ENCODE measurements at places on chromosomes 11 and 22.

GRCh38 chr11:89293965-89294679, 116.4 kb downstream of the TYR start:
- DNase-seq, result no peak

GRCh38 chr11:120063686-120064340, 74.1 kb downstream of the TRIM29 start:
- no peak for DNase-seq

GRCh38 chr22:39469326-39469680, 12.5 kb downstream of the MGAT3 start:
- no peak for DNase-seq

DNA sequence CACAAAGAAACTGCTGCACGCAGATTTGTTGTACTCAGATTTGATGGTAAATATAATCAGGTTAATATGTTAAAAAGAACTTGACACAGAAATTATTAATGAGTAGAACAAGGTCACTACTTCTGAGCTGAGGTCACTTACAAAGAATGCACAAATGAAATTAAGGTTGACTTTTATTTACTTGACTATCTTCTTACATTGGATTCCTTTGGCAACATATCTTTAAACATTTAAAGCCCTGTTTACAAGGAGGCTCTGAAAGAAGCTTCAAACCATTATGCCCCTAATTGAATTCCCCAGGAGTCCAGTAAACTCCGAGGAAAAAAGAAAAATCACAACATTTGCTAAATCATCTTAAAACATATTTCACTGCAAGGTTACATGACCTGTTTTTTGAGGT, 245.5 kb downstream of the SOX6 start:
- no peak for DNase-seq

DNA sequence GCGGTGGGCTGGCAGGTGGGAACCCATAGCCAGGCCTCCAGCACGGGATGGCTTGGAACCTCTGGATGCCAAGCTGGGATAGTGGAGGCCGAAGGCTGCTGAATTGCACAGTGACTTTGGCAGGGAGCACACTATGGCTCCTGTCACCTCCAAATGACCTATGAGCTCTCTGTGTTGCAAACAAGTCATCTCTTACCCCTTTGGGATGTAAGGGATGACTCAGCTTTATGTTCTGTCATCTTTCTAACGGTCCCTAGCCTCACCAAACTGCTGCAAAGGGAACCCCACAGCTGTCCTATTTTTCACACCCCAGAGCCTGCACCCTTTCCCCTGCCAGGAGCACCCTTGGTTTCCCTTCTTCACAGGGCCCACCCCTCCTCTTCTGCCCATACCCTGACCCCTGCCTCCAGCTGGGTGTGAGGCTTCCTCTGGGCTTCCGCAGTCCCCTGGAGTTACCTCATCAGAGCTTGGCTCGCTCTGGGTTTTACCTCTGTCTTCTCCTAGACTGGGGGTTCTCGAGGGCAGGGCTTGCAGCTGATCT, 2.7 kb upstream of the SCUBE1 start:
- DNase-seq, result peak; percentile 44

- no peak for DNase-seq
Observed at GRCh38 chr11:94309757-94310156, 5.4 kb downstream of the IZUMO1R start.

DNA sequence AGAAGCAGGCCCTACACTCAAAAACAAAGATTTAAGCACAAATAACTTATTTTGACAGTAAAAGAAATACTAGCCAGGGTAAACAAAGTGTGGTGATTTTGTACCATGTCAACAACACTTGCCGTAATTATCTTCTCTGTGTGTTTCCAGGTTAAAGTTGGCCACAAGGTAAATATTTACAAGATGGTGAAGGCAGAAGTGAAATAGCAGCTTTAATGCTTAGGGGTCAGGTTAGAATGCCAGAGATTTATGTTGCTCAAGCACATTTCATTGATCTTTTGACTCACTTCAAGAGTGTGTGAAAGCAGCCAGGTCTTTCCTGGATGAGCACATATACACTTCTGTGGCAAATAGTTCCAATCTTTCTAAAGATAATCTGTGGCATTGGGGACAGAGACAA, 270.2 kb upstream of the LUZP2 start:
- DNase-seq, result no peak

- no peak for DNase-seq
Observed at GRCh38 chr22:47918276-47918921, 1155.9 kb downstream of the TBC1D22A start.

DNA sequence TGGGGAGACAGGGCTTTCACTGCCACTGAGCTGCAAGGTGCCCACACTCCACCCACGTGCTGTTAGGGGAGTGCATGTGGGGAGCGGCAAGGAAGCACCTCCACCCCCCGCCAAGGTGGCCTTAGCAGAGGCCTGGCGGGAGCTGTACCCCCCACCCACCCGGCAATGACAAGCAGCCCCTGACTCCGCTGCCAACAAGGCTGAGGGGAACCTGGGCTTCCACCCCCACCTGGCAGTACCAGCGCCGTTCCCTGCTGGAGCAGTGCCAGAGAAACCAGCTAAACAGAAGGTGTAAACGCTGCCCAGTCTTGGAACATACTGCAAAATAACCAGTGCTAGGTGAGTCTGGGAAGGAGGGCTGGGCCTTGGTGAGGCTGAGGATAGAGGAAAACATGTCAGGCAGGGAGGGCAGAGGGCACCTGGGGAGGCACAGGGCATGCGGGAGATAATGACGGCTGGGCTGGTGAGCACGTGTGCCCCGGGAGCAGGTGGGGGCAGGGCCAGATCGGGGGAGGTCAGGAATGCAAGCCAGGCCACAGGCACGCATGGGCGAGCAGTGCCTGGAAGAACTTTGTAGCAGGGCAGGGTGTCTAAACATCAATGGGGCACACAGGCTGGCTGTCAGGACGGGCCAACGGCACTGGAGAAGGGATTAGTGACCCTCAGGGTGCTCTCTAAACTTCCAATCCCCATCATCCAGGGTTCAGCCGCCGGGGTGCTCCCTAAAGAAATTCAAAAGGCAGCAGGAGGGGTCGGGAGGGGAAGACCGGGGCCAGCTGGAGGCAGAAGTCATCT, 6.6 kb downstream of the CERK start:
- DNase-seq, result no peak

DNA sequence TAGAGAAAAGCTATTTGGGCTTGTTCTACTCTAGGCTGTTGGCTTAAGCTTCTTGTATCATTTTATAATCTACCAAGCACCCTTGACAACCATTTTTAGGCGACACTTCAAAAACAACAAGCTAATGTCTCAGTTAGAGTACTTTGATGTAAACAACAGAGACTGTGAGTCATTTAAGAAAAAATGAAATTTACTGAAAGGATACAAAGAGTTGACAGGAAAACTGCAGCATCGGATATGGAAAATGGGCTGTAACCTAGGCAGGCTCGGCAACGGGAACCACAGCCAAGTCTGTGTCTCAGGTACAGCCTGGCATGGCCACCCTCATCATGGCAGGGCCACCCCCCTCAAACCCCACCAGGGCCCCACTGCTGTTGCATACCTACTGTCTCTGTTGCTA, 4.4 kb upstream of the RNF169 start:
- no peak for DNase-seq

DNA sequence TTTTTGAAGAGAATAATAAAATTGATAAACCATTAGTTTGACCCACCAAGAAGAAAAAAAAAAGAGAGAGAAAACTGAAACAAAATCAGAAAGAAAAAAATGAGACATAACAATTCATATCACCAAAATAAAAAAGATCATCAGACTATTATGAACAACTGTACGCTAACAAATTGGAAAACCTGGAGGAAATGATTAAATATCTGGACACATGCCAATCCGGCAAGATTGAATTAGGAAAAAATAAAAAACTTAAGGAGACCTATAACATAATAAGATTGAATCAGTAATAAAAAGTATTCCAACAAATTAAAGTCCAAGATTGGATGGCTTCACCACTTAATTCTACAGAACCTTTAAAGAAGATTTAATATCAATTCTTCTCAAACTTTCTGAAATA, 136.7 kb downstream of the CASP12 start:
- no peak for DNase-seq

GRCh38 chr11:40178470-40178869, 1281.0 kb downstream of the LRRC4C start:
- DNase-seq, result no peak

GRCh38 chr11:45652781-45653180, 12.6 kb downstream of the CHST1 start:
- peak; percentile 42 for DNase-seq

DNA sequence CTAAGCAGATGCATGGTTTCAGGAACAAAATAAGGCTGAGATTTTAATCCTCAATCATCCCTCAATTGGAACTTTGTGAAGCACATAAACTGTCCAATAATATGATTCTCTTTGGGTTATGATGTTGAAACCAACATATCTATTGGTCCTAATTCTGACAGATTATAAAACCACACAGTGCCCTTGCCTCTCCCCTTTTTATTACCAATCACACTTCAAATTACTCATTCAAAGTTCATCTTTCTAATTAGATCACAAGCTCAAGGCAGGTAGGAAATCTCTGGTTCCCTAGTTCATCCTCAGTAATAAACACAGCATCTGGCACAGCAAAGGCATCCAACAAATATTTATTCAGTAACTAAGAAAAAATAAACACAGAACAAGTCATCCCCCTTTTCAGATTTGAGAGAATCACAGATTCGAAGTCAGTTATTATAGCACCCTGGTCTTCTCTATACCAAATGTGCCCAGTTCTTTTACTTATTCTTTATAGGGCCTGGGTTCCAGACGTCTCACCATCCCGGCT, 611.6 kb downstream of the INSC start:
- no peak for DNase-seq

GRCh38 chr11:121465709-121466062, 12.9 kb upstream of the SORL1-AS1 start:
- no peak for DNase-seq

- DNase-seq, result no peak
Observed at GRCh38 chr11:44755556-44756523, 29.1 kb downstream of the TSPAN18 start.

- no peak for DNase-seq
Observed at GRCh38 chr11:9651481-9651880, 12.4 kb upstream of the SWAP70 start.

GRCh38 chr11:11618973-11619435, 2.8 kb downstream of the GALNT18 start:
- DNase-seq, result no peak

DNA sequence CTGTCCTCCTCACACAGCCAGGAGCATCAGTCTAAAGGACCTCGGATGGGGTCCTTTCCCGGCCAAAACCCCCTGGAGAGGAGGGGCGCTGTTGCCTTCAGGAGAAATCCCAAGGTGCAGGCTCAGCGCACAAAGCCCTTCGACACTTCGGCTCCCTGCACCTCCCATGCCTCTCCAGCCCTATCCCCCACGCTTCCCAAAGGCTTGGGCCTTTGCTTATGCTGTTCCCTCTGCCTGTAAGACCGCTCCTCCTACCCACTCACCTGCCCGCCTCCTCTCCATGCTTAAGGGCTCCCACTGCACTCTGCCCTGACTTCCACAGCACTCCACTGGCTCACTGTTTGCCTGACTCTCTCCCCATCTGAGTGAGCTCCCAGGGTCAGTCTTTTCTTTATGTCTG, 13.5 kb downstream of the SLC15A3 start:
- DNase-seq, result no peak

DNA sequence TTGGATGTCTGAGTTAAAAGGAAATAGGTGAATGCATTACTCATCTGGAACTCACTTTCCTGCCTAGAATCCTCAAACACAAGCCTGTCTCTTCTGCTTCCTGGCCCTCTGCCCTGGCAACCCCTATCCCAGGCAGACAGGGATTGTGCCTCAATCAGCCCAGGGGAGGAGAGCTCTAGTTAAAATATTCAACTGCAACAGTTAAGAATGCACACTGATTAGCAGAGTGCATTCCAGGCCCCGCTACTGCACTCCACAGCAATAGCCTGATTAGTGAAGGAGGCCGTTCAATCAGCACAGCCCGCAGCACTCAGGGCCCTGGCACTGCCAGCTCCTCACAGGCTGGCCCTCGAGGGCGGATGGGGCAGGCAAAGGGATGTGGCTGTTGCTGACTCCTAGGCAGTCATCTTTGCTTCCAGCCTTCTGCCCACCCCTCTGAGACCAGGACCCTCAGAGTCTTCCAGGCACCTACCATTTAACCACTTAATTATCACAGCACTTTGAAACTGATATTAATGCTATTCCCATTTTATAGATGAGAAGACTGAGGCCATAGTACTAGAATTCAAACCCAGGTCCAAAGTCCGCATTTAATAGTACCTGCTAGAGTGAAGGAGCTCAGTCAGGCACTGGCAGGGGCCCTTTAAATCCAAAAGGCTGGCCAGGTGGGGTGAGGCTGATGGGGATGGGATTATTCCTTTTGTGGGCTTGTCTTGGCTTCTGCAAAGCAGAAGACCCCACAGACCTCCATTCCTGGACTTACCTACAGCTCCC, 435.3 kb downstream of the SOX6 start:
- DNase-seq, result peak; percentile 24

- no peak for DNase-seq
Observed at GRCh38 chr11:76455931-76456330, 11.1 kb downstream of the EMSY start.

- DNase-seq, result no peak
Observed at GRCh38 chr22:41146573-41146972, 54.2 kb downstream of the EP300 start.

GRCh38 chr11:31860391-31860790, 49.3 kb upstream of the PAX6 start:
- no peak for DNase-seq

GRCh38 chr22:33126881-33127280, 68.7 kb upstream of the SYN3 start:
- no peak for DNase-seq

GRCh38 chr11:17778956-17779860, 44.6 kb downstream of the KCNC1 start:
- peak; percentile 44 for DNase-seq

DNA sequence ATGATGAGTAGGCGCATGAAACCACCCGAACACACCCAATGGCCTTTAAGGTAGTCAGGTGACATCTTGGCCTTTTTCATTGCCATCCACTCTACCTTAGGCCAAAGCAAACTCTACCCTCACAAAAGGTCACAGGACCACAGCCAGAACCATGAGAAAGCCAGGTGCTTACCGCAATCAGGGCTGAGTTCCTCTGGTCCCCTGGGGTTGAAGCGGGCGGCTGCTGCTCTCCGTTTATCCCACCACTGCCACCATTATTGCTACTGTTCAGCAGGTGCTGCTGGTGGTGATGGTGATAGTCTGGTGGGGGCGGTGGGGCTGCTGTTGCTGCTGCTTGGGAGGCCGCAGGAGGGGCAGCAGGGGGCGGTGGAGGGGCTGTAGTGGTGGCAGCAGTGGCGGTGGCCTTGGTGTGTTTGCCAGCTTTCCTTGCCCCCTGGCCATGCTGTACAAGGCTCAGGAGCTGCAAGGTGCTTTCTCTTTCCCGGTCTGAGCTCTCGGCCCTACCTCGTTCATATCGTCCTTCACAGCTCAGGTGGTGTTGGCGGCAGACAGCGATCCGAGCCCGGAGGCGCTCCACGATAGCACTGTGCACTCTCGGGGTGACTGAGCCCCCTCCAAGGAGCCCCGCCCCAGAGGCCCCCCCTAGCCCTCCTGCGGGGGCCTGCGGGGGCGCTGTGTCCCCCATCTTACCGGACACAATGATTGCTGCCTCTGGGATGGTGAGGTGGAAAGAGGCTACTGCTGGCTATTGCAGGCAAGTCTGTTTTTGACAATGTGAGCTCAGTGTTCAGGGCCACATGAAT, 1.6 kb downstream of the MAML2 start:
- peak; percentile 88 for DNase-seq

GRCh38 chr11:128242451-128242850, 344.9 kb downstream of the ETS1 start:
- DNase-seq, result no peak
